ENCODE measurements at places on chromosomes 13 and 19.
A peak's percentile ranks its signal among the peaks of the same experiment; 100 is the strongest.

- DNase-seq, result no peak
These were observed 223.6 kb downstream of the DACH1 start for GRCh38 chr13:71643448-71643860.

GRCh38 chr19:6663236-6664201, 6.4 kb downstream of the TNFSF14 start:
- peak; percentile 36 for DNase-seq

DNA sequence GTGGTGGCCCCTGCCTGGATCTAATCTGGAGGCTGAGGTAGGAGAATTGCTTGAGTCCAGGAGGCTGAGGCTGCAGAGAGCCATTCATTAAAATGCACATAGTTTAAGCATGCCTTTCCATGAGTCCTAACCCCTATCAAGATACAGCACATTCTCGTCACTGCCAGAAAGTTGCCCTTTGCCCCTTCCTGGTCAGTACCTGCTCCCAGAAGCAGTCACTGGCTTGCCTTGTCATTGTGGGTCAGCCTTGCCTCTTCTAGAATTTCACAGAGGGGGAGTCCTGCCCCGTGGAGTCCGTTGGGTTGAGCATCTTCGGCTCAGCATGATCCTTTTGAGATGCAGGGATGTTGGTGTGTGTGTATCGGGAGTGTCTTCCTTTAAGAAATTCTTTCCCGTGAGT, 10.8 kb downstream of the BICRA start:
- no peak for DNase-seq

GRCh38 chr19:9793071-9793591, 24.6 kb upstream of the ZNF846 start:
- DNase-seq, result peak; percentile 73

DNA sequence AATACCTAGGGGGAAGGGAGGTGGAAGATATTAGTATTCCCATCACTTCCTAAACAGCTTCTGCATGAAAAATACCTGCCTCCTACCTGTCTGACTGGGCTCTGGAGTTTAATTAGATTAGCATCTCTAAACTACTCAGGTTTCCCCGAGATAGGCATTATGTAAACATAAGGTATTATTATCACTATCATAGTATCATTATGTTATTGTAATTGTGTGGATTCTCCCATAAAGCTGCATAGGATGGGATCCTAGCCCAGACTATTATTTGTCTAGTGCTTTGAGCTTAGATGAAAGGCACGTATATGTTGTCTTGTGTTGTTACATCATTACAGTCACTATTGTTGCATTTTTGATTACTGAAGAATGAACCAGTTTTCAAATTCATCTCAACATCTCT, 115.2 kb upstream of the SOX21 start:
- DNase-seq, result no peak

DNA sequence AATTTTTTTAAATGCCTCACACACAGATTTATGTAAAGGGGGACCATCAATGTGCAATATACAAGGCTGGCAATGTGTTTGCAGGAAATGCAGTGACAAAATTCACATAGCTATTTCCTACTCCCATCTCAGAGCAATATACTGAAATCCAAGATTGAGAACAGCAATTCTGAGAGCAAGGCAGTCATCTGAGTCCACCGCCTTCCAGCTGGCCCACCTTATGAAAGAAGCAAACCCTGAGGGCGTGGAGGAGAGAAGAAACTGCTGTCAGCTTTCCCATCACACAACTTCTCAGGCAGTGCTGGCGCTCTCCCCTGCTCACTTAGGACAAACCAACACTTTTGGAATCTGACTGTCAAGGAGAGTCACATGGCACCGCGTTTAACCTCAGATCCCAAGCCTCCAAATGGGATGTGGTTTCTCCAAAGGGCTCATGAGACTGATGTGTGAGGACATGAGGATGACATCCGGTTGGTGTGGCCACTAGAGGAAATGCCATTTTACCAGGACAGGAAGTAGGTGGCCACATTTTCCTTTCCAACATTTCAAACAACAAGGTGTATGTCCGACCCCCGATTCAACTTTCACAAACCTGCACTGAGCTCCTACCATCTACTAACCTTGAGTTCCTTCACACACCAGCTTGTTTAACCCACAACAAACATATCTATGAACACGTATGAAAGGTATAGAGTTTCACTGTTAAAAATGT, 3.7 kb upstream of the DOCK9 start:
- DNase-seq, result no peak

DNA sequence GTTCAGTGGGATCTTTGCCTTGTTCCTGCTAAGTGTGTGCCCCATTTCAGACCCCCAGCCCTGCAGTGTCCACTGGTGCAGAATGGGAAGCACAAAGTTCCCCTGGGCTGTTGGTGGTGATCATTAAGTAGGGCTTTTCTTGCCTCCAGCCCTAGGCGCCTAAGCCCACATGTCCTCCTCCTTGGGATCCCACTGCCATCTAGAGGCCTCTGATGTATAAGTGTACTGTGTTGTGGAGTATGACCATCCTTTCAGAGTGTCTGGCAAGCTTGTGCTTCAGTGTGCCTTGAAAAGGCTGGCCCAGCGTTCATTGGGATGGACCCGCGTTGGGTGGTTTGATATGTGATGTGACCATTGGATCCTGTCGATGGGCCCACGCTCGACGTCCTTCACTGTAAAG, 71.2 kb downstream of the WASF3 start:
- DNase-seq, result no peak

DNA sequence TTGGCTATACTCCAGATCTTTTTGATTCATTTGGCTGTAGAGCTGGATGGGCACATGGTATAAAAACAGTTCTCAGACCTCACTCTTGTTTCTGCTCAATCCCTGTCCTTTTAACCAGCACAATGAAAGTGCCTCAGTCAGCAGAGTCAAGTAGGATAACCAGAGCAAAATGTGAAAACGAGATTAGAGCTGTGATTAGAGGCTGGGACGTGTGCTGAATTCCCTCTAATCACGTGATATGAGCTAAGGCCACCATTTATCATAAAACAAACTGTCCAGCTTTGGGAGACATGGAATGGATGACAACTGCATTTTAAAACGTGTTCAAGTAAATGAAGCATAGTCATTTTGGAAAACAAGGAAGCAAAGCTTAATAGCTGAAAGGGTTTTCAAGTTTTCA, 54.1 kb downstream of the GJA3 start:
- no peak for DNase-seq

GRCh38 chr19:7911508-7912143, 3.0 kb upstream of the TGFBR3L start:
- no peak for DNase-seq

GRCh38 chr19:1064661-1065605, 2.0 kb upstream of the ARHGAP45 start:
- DNase-seq, result peak; percentile 82

DNA sequence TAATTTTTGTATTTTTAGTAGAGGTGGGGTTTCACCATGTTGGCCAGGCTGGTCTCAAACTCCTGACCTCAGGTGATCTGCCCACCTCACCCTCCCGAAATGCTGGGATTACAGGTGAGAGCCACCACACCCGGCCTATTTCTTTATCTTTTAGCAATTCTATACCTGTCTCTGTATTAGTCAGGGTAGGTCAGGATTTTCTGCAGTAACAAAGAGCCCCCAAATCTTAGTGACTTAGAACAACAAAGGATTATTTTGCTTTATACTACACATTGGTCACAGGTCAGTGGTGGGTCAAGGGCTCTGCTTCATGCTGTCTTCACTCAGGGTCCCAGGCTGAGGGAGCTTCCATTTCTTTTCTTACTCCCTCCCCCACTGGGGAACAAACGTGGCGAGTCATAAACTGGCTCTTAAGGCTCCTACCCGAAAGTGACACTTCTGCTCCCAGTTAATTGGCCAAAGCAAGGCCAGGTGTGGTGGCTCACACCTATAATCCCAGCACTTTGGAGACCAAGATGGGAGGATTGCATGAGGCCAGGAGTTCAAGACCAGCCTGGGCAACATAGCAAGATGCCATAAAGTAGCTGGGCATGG, 6.8 kb downstream of the ITPKC start:
- DNase-seq, result no peak

- no peak for DNase-seq
These were observed 51.4 kb upstream of the ITM2B start for GRCh38 chr13:48181482-48182145.

DNA sequence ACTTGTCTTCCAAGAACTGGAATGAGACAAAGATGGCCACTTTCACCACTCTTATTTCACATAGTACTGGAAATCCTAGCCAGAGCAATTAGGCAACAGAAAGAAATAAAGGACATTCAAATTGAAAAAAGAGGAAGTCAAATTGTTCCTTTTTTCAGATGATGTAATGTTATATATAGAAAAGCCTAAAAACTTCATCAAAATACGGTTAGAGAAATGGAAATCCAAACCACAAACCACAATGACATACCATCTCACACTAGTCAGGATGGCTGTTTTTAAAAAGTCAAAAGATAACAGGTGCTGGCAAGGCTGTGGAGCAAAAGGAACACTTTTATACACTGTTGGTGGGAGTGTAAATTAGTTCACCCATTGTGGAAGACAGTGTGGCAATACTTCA, 113.3 kb upstream of the SPRY2 start:
- no peak for DNase-seq

DNA sequence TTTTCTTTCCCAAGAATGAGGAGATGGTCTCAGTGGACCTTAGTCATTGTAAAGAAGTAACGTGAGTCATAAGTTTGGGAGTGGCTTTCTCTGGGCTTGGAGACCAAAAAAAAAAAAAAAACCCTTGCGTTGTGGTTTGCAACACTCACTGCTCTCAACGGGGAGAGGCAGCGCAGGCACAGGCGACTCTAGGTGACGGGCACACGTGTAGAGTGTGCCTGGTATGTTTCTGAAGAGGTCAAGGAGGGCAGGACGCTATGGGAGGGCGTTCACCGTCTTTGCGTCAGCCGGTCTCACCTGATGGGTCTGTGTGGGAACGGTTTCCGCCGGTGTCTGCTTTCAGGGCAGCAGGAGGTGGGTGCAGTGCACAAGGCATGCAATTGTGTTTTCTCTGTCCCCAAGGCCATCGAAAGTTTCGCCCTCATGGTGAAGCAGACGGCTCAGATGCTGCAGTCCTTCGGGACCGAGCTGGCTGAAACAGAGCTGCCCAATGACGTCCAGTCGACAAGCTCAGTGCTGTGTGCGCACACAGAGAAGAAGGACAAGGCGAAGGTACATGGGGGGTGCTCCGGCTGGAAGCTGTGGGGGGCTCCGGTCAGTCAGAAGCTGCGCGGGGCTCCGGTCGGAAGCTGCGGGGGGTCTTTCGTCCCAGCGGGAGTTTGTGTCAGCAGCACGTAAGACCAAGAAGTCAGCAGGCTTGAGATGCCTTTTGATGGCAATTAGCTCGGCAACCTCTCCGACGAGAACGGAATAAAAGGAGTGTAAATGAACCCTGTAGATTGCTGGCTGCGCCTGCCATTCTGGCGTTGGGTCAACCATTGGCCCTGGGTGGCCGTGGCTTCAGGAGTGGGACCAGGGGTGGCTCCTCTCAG, 40.8 kb upstream of the F7 start:
- no peak for DNase-seq

- no peak for DNase-seq
These were observed 28.1 kb downstream of the MYO16 start for GRCh38 chr13:108657519-108657918.

GRCh38 chr19:1275976-1276627, 772 bp downstream of the FAM174C start:
- DNase-seq, result no peak

Measured in CD4-positive, alpha-beta T cell treated with Interleukin-6 for 4 hours (primary cell).